ENCODE measurements at places on chromosomes 2 and 18.
A peak's percentile ranks its signal among the peaks of the same experiment; 100 is the strongest.

GRCh38 chr2:32836933-32837332 is 109.8 kb upstream of the LTBP1 start:
- no peak for DNase-seq

GRCh38 chr2:143901185-143901842 is 618.6 kb downstream of the ZEB2 start:
- no peak for DNase-seq

- no peak for DNase-seq
Measured at GRCh38 chr2:188979187-188980114, 5.3 kb downstream of the COL3A1 start.

- DNase-seq: no peak
Measured at GRCh38 chr2:118040891-118041290, 27.0 kb upstream of the CCDC93 start.

- DNase-seq: no peak
Measured at GRCh38 chr18:62346333-62347088, 21.4 kb downstream of the TNFRSF11A start.

- peak; percentile 28 for DNase-seq
Measured at GRCh38 chr18:79546781-79547272, 132.8 kb upstream of the CTDP1 start.

- DNase-seq: no peak
Measured at GRCh38 chr2:72034353-72035095, 113.1 kb downstream of the CYP26B1 start.

GRCh38 chr2:173427887-173428668 is 73.4 kb downstream of the CDCA7 start:
- no peak for DNase-seq

GRCh38 chr2:132489150-132489549 is 72.5 kb downstream of the GPR39 start:
- DNase-seq: peak; percentile 15

GRCh38 chr18:76564655-76565237 is 69.7 kb upstream of the ZNF516 start:
- DNase-seq: no peak

GRCh38 chr2:123816203-123816602 is 208.9 kb upstream of the CNTNAP5 start:
- no peak for DNase-seq

DNA sequence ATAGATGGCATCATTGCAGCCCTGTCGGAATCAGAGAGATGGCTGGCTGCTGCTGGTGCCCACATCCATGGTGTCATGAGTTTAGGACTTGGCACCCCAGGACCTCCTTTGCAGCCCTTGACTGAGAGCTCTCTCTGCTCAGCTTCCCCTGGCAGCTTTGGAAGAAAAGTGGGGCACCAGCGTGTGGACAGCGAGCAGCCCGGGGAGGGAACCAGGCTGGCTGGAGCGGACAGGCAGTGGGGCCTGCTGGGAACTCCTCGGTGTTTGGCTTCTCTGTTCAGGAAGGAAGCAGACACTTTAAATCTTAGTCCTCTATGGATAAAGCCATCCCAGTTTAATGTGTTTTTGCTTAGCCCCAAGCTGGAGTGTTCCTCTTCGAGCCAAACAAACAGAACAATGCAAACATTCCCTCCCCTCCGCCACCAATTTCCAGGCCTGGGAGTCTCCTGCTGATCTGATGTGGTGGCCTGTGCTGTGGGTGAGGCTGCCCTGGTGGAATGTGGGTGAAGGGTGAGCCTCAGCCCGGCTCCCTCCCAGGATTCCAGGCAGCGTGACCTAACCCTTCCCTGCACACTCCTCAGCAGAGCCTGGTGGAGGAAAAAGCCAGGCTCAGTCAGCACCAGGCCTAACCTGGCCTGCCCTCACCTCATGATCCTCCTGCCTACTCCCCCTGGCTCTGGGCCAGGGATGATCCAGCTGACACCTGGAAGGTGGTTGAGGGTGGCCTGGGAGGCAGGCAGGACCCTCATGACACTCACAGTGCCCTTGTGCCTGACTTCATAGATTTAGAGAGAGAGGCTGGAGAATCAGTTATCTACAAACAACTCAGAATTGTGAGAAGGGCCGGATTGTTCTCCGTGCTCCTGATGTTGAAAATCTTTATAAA is 21.6 kb upstream of the ITGB6 start:
- DNase-seq: no peak

DNA sequence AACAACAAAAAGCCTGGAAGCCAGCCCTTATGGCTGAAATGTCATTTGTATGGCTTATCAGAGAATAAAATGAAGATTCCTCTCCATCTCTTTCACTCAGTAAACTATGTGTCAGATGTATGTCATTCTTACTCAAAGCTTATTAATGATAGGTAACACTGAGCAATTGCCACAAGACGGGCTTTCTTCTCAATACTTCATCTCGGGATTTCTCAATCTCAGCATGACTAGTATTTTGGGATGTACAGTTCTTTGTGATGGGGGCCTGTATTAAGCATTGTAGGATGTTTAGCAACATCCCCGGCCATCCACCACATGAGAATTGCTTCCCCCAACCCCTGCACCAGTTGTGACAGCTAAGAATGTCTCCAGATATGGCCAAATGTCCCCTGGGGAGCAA is 80.2 kb downstream of the MREG start:
- DNase-seq: no peak

- no peak for DNase-seq
Measured at GRCh38 chr2:124289615-124290014, 264.5 kb downstream of the CNTNAP5 start.

DNA sequence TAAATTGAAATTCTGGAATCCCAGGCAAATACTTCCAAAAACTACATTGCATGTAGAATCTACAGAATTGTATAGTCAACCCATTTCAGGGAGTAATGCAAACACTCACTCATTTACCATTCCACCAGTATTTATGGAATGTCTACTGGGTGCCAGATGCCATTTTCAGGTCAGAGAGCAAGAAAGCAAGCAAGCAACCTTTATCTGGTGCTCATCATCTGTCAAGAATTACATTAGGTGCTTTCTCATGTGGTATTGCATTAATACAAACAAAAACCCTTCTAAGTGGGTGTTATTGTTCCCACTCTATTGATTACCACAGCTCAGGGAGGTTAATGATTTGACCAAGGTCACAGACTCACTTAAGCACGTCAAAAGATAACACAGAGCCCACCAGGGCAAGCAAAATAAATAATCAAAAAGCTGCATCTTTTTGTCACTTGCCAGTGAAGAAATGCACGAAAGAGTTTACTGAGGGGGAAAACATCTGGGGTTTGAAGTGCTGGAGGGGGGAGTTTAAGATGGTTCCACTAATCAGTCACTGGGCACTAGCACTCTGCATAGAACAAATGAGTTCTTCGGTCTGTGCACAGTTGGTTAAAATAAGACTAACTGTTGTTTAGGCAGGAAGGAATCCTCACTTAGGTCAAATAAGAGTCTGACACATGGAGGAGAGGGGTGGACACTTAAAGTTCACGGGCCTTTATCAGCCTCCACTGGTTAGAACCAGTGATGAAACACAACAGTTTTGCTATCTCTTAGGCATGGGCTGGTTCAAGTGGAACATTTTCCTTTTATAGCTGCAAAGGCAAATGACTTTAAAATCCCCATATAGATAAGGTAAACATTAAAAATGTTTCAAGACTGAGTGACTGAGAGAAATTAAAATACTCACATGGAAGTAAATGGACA is 208.8 kb downstream of the CDH2 start:
- no peak for DNase-seq

GRCh38 chr2:233968556-233968955 is 51.4 kb downstream of the TRPM8 start:
- DNase-seq: no peak

All from nucleus accumbens (tissue), 56 donors.